Left lung (tissue), 14 donors: ENCODE measurements at places on chromosomes 2 and 18. TPM values are rescaled to one million over a fixed set of nuclear protein-coding genes. Genes with fewer than 3 reads are reported as not detected.
A peak's percentile ranks its signal among the peaks of the same experiment; 100 is the strongest.

Gene CHST9
- 4.2 TPM for total RNA-seq

Gene FBXO48
- 1.5 TPM for total RNA-seq

Gene PCARE
- 0.05 TPM for total RNA-seq

Gene TMEM150A
- 39.6 TPM for total RNA-seq

Gene EN1
- not detected for total RNA-seq

Gene MYO1B
- 136 TPM for total RNA-seq

GRCh38 chr2:88613921-88614320 lies 13.3 kb downstream of the EIF2AK3 start:
- H3K4me3 ChIP-seq, result no peak overlapping the region
- H3K27me3 ChIP-seq, result no peaks in the 10 kb centered on the region
- DNase-seq, result no peak
- H3K36me3 ChIP-seq, result no peaks in the 10 kb centered on the region
- H3K27ac ChIP-seq, result peak overlapping the region; percentile 28

DNA sequence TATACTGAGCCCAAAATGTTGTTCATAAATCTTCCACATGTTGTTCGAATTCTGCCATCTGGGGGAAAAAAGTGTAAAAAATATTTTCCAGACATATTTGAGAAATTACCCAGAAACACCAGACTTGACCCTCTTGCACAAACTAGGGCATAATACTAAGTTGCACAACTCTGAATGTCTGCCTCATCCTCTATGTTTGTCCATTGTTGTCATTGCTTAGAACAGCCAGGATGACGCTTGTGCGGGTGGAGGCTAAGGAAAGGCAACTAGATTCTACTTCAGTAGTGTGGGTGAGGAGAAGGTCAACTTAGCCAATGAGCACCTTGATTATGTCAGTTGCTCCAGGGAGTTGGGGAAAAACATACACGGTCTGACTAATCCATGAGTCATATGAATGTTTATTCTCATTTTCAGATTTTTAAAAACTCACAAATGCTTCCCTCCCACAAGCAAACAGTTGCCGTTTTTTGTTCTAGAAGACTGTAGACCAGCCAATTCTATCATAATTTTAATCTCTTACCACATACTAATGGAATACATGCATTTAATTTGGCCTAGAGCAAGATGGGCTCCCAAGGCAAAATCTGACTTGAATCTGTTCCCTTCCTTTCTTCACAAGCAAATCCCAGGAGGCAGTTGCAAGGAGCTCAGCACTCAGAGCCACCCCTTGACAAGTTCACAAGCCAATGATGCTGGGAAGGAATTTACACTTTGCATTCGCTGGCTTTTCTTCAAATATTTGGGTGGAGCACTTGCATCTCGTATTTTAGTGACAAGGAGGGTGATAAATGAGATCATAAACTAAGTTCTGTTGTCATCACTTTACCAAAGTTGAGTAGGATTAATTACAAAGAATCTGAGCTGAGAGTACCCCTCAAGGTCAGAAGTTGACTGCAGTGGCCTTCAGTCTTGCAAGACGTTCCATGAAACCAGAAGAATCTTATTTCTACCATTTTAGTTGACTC lies 163.2 kb upstream of the TWIST2 start:
- no peaks in the 10 kb centered on the region for H3K27me3 ChIP-seq
- no peaks in the 10 kb centered on the region for H3K36me3 ChIP-seq
- no peak overlapping the region for H3K4me3 ChIP-seq
- peak; percentile 63 for DNase-seq

- no peak overlapping the region for H3K4me3 ChIP-seq
- no peaks in the 10 kb centered on the region for H3K4me1 ChIP-seq
- no peaks in the 10 kb centered on the region for H3K36me3 ChIP-seq
- no peak overlapping the region for H3K27ac ChIP-seq
These were observed 38.4 kb upstream of the NCKAP5 start for GRCh38 chr2:133606616-133607015.

DNA sequence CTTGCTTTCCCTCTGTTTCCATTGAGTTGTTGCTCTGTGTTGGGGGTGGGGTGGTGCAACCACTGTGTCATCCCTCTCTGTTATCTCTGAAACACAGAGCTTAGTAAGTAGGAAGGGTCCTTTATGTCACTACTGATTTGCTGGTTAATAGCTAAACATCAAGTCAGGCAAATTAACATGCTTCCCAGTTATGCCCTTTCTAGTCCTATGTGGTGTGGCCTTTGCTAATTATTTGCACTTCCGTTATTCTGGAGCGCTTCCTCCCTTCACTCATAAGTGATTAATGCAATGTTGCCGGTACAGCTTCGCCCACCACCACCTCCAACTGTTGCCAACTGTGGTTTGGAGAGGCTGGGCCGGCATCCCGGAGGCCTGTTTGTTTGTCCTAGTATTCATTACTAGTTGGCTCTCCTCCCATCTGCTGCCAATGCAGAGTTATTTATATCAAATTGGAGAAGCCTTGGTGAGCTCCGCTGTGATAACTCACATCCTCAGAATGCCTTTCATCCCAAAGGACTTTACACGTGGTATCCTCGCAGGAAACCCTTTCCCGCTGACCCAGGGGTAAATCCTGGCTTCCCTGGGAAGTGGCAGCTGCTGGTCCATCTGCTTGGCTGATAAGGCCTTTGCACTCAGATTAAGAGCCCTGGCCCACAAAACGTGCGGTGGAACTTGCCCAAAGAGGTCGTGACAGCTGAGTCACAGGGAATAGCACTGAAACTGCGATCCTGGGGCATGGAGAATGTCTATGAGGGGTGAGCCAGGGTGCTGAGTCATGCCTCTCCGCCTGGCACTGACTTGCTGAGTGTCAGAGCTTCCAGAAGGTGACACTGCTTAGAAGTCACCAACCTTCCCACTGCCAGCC lies 72.0 kb upstream of the ZCCHC2 start:
- peaks cover 4% of the 10 kb centered on the region for H3K4me1 ChIP-seq
- no peaks in the 10 kb centered on the region for H3K36me3 ChIP-seq
- H3K4me3 ChIP-seq, result no peak overlapping the region
- H3K27me3 ChIP-seq, result no peaks in the 10 kb centered on the region
- DNase-seq, result no peak

DNA sequence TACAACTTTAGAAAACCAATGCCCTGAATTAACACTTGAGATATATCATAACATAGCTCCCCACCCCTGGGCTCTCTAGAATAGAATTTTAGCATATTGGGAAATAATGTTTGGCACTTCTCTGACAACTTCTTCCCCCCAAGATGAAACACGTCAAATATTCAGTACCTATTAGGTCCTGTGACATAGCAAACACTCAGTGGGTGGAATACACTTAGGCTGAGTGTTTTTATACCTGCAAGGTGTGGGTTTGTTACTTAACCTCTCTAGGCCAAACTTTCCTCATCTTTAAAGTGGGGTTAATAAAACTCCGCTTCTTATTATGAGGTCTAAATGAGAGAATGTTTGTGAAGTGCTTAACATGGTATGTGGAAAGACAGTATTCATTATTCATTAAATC lies 56.1 kb downstream of the LAMA3 start:
- no peaks in the 10 kb centered on the region for H3K4me1 ChIP-seq
- no peaks in the 10 kb centered on the region for H3K36me3 ChIP-seq
- no peak overlapping the region for H3K27ac ChIP-seq
- H3K4me3 ChIP-seq, result no peak overlapping the region

- H3K36me3 ChIP-seq, result no peaks in the 10 kb centered on the region
- H3K4me3 ChIP-seq, result no peak overlapping the region
- H3K27me3 ChIP-seq, result no peaks in the 10 kb centered on the region
These were observed 144.9 kb upstream of the MYCN start for GRCh38 chr2:15795426-15795825.

- no peaks in the 10 kb centered on the region for H3K36me3 ChIP-seq
- no peak overlapping the region for H3K27ac ChIP-seq
- H3K4me1 ChIP-seq, result no peaks in the 10 kb centered on the region
These were observed 83.6 kb downstream of the KLHL29 start for GRCh38 chr2:23468474-23469141.

DNA sequence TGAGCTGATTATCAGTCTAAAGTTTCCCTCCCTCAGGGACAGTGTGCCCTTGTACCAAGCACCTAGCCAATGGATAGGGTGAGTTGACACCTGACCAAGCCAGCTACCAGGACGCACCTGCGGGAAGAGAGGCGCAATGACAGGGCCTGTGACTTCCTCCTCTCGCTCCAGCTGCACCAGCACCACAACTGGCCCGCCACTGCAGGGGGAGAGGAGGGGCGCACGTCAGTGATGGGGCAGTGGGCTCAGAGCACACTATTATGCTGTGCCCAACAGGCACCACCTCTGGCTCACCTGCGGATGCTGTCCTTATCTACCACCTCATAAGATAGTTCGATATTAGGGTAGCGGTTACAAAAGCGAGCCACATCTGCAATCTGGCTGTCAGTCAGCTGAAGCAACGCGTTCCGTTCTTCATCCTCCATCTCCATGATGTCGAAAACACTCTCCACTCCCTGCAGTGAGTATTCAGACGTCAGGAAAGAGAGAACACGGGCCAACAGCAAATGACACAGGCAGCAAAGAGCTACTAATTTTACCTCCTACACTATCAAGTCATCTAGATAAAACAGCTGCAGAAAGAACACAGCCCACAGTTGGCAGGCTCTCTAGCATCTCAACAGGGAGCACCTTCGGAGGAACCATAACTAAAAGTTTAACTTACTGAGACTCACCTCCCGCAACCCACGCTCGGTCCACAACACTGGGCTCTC lies 10.9 kb downstream of the CIAO1 start:
- no peaks in the 10 kb centered on the region for H3K27me3 ChIP-seq
- no peaks in the 10 kb centered on the region for H3K4me1 ChIP-seq
- no peak for DNase-seq
- no peak overlapping the region for H3K4me3 ChIP-seq

DNA sequence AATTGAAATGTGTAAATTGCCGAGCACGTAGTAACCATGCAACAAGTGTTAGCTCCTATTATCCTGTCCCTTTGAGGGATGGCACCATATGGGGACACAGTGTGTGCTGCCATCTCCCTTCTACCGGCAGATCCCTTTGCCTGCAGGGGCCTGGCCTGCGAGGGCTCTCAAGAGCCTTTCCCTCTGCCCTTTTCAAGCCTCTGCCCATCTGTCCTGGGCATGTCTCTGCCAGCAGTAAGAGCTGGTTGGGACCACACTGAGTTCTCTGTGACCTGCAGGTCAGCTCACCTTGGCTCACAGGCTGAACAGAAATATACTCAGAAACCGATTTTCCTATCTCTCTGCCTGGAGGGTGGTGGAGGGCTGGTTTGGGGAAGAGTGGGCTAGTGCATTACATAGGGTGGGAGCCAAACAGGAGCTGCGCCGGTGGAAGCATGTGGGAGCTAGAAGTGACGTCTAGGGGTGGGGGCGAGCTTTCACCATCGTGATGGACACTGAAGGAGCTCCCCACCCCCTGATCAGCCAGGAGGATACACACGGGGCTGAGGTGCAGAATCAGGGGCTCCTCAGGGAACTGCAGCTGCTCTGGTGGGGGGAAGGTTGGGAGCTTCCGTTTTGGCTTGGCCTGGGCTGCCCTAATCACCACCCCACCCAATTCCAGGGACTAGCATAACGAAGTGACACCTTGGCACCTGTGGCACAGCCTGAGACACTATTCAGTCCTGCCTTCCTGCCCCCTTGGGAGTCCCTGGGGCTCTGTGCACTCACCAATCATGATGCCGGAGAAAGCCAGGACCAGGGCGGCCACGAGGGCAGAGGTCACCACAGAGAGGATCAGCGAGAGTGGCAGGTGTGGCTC lies 109.7 kb downstream of the CLIP4 start:
- no peak for DNase-seq
- H3K27ac ChIP-seq, result no peak overlapping the region
- H3K4me1 ChIP-seq, result no peaks in the 10 kb centered on the region
- H3K36me3 ChIP-seq, result no peaks in the 10 kb centered on the region

GRCh38 chr2:151569167-151569566 lies 159.5 kb downstream of the RIF1 start:
- H3K4me1 ChIP-seq, result no peaks in the 10 kb centered on the region
- H3K36me3 ChIP-seq, result no peaks in the 10 kb centered on the region
- no peaks in the 10 kb centered on the region for H3K27me3 ChIP-seq
- H3K4me3 ChIP-seq, result no peak overlapping the region

- DNase-seq, result no peak
- no peak overlapping the region for H3K4me3 ChIP-seq
- no peaks in the 10 kb centered on the region for H3K36me3 ChIP-seq
- H3K27ac ChIP-seq, result no peak overlapping the region
These were observed 73.6 kb downstream of the CD226 start for GRCh38 chr18:69874058-69874457.

DNA sequence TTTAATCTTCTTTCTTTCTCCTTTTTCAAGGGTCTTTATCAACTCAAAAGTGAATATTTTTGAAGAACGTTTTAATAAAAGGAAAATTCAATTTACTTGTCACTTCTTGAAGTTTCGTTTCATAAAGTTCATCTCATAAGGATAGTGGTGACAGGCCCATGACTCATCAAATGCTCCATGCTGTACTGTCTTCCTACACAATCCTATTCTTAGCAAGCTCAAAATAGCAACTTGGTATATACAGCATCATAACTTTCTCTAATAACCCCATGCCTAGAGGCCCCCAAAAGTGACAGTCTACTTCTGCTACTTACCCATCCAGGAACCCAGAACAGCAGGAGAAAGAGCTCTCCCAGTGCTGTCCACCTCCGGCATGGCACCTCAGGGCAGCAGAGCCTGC lies 7.7 kb downstream of the FBXO15 start:
- DNase-seq, result no peak
- H3K36me3 ChIP-seq, result no peaks in the 10 kb centered on the region
- no peaks in the 10 kb centered on the region for H3K27me3 ChIP-seq
- no peaks in the 10 kb centered on the region for H3K4me1 ChIP-seq
- H3K4me3 ChIP-seq, result no peak overlapping the region
- no peak overlapping the region for H3K27ac ChIP-seq

DNA sequence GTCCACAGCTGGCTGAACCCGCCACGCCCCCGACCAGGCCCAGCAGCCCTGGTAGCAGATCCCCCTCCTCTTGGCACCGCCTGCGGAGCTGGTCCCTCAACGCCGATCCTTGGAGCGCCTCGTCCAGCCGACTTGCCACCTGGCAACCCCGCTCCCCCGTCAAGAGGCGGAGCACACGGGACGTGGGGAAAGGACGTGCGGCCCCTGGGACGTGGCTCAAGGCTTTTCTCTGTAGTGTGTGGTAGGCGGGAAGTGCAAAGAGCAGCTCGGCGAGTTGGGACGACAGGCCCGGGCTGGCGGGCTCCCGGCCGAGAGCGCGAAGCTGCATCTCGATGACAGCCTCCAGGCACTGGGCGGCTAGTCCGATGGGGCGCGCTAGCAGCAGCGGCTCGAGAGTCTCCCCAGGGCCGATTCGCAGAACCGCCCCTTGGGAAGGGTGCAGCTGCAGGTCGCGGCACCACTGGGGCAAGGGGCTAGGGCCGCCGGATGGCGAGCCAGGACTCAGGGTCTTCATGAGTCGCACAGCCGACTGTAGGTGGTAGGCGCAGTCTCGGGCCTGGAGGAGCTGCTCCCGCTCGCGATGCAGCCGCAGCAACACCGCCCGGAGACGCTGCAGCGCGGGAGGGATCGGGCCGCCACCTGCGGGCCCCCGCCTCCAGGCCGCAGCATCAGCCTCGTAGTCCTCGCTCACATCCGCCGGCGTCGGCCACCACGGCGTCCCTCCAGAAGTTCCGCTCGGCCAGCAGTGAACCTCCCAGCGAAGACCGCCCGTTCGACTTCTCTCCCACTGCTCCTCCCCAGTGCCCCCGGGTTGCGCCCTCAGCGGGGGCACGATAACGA lies 617 bp downstream of the CCDC142 start:
- DNase-seq, result no peak
- peak overlapping the region; percentile 84 for H3K4me3 ChIP-seq
- no peaks in the 10 kb centered on the region for H3K27me3 ChIP-seq
- H3K27ac ChIP-seq, result peak overlapping the region; percentile 89

GRCh38 chr2:71620851-71621251 lies 167.5 kb downstream of the DYSF start:
- DNase-seq, result peak; percentile 28
- H3K27ac ChIP-seq, result no peak overlapping the region
- H3K27me3 ChIP-seq, result no peaks in the 10 kb centered on the region
- H3K36me3 ChIP-seq, result peaks cover 4% of the 10 kb centered on the region
